ENCODE measurements at places on chromosomes 4 and X.

DNA sequence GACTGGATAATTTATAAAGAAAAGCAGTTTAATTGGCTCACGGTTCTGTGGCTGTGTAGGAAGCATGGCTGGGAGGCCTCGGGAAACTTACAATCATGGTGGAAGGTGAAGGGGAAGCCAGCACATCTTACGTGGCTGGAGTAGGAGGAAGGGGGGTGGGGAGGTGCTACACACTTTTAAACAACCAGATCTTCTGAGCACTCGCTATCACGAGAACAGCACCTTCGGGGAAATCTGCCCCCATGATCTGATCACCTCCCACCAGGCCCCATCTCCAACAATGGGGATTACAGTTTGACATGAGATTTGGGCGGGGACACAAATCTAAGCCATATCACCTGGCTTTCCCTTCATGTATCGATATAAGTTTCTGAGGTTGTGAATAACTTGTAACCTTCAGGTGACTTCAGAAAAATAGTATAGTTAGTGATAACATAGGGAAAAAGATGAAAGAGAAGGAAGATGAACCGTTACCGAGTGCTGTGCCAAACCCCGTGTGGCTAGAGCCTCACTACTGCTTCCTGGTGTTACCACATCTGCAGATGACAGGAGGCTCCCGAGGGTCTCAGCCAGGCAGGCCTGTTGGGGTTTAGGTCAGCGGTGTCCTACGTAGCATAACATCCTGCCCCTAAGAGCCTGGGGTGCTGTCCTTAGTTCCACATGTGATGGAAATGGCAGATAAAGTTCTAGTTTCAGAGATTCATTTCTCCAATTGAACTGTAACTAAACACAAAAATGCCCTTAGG lies 103.5 kb downstream of the TNIP2 start:
- no peak for DNase-seq

DNA sequence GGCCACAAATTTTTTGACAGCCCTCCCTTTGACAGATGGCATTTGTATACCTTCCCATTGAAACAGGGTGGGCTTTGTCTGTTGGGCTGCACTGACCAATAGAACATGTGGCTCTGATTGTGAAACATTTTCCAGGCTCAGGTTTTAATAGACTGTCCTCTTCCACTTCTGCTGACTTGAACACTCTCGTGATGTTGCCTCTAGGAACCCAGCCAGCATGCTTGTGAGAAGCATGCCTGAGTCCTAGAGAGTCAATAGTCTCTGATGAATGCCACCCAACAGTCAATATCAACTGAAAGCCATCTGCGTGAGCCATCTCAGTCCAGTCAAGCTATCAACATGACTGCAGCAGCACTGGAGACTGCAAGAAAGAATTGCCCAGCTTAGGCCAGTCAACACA lies 290.0 kb downstream of the SLC7A11 start:
- no peak for DNase-seq

DNA sequence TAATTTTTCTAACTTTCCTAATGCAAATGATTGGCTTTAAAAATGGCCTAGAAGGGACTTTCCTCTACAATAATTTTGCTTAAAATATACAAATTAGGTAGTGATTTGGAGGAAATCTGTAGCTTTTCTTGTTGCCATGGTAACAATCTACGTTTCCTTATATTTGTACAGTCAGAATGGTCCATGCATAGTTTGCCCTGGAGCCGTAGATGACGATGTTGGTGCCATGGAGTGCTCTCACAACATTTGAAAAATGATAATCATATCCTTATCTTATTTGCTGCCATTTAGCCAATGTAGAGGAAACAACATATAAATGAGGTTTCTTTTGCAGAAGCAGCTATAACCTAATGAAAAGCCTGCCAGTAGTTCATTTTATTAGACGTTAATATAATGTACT lies 89.0 kb upstream of the NMU start:
- no peak for DNase-seq

- DNase-seq, result no peak
These were observed 25.9 kb downstream of the HTRA3 start for GRCh38 chr4:8295471-8295870.

DNA sequence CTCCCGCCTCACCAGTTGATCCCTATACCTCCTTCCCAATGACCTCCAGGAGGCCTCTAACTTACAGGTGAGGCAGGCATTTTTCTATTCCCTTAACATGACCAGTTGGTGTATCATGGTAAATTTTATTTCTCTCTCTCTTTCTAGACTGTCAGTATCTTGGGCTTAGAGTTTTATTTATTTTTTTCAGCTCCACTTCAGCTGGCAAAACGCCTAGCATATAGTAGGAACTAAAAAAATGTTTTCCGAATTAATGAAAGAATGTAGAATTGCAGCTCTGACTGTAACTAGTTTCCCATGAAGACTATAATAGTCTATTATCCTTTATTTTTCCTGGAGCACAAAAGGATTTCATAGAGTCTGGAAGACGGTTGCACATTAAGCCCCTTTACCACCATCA lies 84.8 kb downstream of the PDE5A start:
- DNase-seq, result no peak
